ENCODE measurements at places on chromosomes 5 and 9.

- no peak for DNase-seq
Observed at GRCh38 chr9:15612962-15613361, 60.1 kb downstream of the CCDC171 start.

DNA sequence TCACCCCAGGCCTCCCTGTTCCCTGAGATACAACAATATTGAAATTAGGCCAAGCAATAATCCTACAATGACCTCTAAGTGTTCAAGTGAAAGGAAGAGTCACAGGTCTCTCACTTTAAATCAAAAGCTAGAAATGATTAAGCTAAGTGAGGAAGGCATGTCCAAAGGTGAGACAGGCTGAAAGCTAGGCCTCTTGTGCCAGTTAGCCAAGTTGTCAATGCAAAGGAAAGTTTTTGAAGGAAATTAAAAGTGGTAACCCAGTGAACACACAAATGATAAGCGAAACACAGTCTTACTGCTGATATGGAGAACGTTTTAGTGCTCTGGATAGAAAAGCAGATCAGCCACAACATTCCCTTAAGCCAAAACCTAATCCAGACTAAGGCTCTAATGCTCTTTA lies 39.8 kb downstream of the PTAR1 start:
- no peak for DNase-seq

- DNase-seq, result no peak
Observed at GRCh38 chr5:56772767-56773166, 42.6 kb upstream of the MAP3K1 start.

DNA sequence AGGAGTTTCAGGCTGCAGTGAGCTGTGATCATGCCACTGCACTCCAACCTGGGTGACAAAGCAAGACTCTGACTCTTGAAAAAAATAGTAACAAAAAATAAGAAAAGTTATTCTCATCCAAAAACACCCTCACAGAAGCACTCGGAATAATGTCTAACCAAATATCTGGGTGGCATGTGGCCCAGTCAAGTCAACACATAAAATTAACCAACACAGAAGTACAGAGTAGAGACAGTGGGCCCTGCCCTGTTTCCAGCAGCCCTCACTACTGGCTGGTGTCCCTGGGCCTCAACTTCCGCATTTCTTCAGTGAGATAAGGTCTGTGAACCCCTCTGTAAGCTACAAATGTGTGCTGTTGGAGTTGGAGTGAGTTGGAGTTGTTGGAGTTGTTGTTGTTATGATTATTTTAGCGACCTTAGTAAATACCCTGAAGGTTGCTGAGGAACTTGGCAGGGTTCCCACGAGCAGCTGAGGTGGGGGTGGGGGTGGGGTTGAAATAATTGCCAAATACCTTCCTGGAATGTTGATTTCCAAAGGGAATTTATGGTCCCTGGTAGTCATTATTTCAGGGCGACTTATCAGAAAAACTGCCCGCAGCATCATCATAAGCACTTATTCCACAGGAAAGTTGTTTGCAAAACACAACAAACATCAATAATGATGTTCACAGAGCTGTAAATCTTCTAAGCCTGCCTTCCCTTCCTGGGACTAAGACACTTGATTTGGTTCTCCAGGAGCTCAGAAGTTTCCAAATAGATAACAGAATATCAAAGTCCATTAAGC lies 30.2 kb downstream of the C5orf15 start:
- DNase-seq, result no peak

- no peak for DNase-seq
Observed at GRCh38 chr5:138947780-138948179, 72.6 kb upstream of the LRRTM2 start.

DNA sequence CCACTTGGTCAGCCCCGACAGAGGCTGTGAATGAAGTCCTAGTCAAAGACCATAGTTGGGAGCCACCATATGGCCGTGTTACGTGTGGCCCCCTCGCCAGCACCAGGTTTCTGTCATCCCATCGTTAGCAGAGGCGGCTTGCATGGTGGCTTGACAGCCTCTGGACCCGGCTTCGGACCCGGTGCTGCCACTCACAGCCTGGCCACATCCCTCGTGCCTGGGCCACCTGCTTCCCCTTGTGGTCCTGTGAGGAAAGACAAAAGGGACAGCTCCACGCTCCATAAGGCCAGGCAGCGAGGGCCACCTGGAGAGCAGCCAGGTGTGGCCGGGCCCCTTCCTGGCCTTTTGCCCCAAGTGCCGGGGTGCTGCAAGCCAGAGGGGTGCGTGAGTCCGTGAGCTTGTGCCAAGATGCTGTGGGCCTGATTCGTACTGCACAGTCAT lies 6.2 kb downstream of the NKD2 start:
- no peak for DNase-seq

- DNase-seq, result no peak
Observed at GRCh38 chr9:96148634-96149532, 153.1 kb downstream of the HSD17B3 start.

GRCh38 chr9:4760122-4760521 lies 19.1 kb upstream of the AK3 start:
- DNase-seq, result no peak

DNA sequence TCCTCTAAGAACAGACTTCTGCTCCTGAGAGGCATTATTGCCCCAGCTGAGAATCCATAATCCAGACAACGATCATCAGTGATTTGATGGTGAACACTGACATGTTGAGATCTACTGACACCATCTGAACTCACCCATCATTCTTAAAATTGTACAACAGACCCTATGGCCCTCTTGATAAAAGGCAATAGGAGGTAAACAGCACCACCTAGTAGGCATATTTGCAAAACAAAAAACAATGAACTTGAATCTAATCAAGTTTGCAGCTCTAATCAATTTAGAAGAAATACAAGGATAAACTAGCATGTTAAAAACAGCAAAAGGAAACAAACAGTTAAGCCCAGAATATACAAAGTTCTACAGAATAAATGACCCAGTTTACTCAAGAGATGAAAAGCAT lies 89.6 kb downstream of the SFXN1 start:
- no peak for DNase-seq

DNA sequence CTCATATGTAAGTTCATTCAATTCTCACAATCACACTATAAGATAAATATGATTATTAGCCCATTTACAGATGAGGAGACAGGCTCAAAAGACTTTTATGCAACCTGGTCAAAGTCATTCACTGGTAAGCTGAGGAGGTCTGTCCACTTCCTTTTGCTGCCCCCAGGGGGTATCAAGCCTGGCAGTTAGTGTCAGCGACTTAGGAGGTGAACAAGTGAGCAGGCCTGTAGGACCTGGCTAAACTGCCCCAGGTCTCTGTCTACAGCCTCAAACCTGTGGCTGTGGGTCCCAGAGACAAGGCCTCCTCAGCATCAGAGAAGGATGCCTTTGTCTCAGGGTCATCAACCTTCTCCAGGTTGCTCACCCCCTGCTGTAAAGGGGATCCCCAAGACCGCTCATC lies 10.4 kb downstream of the TGFBI start:
- DNase-seq, result no peak

DNA sequence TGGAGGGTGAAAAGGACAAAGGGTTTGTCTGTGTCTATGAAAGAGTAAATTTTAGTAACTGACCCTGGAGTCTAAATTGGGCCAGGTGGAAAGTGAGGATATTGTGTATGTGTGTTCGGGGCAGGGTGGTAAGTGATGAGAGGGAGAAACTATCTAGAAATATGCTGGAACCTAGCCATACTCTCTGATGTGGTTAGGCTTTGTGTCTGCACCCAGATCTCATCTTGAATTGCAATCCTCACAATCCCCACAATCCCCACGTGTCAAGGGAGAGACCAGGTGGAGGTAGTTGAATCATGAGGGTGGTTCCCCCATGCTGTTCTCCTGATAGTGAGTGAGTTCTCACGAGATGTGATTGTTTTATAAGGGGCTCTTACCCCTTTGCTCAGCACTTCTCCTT lies 60.6 kb downstream of the COMMD10 start:
- DNase-seq, result no peak

GRCh38 chr9:136588663-136589464 lies 43.0 kb upstream of the NOTCH1 start:
- DNase-seq, result no peak

GRCh38 chr5:116157902-116158301 lies 73.1 kb downstream of the COMMD10 start:
- no peak for DNase-seq

- DNase-seq, result no peak
Observed at GRCh38 chr5:86686046-86686445, 68.3 kb downstream of the COX7C start.

- no peak for DNase-seq
Observed at GRCh38 chr5:150605546-150605945, 34.9 kb upstream of the SYNPO start.

- no peak for DNase-seq
Observed at GRCh38 chr9:2879803-2880202, 35.9 kb upstream of the PUM3 start.

DNA sequence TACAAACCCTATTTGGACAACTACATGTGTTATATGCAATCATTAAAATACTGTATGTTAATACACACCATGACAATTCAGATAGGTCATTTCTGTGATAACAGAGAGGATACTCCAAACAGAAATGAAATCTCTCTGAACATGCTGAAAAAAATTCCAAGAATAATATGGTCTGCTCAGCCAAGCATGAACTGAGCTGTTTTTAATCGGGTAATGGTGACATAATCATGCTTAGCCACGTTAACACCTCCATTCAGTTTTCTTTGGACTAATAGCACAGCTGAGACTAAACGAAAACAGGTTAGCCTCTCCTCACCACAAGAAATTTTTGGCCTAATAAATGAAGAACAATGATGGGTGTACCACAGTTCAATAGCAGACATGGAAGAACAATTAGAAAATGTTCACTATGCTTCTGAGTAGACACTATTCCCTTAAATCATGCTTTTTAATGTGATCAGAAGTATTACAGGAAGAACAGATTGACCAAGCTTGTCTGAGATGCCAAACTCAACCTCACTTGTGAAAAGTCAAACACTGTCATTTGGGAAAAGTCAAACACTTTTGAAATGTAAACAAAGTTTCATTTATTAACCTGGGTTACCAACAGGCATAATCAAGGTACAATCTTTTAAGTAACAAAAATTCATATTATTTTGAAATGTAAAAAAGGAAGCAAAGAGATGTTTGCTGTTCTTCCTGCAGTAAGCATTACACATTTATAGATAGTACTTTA lies 19.4 kb downstream of the RAB14 start:
- DNase-seq, result no peak

DNA sequence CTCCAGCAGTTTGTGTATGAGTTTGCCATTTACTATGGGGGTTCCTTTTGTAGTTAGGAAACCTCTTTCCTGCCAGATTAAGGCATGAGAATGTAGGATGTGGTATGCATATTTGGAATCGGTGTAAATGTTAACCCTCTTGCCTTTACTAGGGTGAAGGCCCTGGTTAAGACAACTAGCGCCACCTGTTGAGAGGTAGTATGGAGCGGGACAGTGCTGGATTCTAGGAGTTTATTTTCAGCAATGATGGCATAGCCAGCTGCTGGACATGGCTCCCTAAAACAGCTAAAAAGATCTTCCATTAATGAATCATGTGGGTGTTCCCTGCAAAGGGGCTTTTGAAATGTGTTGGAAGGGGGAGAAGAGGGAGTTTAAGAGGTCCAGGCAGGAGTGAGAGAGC lies 30.7 kb upstream of the GPX3 start:
- no peak for DNase-seq

GRCh38 chr9:112338561-112338960 lies 5.1 kb upstream of the PTBP3 start:
- no peak for DNase-seq

GRCh38 chr5:178123094-178123965 lies 7.5 kb upstream of the RMND5B start:
- no peak for DNase-seq

GRCh38 chr9:79812099-79812498 lies 240.3 kb downstream of the TLE4 start:
- no peak for DNase-seq

- DNase-seq, result no peak
Observed at GRCh38 chr5:161847941-161848391, at the start of gene GABRA1. Gene GABRA1, plus strand, starts transcription at chr5:161848120. Its CDS starts 2,691 bp downstream, at chr5:161850811.

- DNase-seq, result no peak
Observed at GRCh38 chr5:36200513-36200912, 41.2 kb downstream of the NADK2 start.

- no peak for DNase-seq
Observed at GRCh38 chr9:105117234-105117633, 127.2 kb upstream of the SLC44A1 start.

- DNase-seq, result no peak
Observed at GRCh38 chr5:147063943-147064342, 170.9 kb upstream of the STK32A start.

DNA sequence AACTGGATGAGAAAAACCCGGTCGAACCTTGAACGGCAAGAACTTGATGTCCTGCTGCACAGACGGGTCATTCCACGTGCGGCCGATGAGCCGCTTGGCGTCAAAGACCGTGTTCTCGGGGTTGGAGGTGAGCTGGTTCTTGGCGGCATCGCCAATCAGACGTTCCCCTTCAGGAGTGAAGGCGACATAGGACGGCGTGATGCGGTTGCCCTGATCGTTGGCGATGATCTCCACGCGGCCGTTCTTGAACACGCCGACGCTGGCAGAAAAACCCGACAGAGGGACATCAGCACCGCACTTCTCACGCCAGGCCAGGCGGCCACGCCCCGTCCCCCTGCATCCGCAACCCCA lies 519 bp downstream of the HSPA5 start:
- DNase-seq, result no peak

DNA sequence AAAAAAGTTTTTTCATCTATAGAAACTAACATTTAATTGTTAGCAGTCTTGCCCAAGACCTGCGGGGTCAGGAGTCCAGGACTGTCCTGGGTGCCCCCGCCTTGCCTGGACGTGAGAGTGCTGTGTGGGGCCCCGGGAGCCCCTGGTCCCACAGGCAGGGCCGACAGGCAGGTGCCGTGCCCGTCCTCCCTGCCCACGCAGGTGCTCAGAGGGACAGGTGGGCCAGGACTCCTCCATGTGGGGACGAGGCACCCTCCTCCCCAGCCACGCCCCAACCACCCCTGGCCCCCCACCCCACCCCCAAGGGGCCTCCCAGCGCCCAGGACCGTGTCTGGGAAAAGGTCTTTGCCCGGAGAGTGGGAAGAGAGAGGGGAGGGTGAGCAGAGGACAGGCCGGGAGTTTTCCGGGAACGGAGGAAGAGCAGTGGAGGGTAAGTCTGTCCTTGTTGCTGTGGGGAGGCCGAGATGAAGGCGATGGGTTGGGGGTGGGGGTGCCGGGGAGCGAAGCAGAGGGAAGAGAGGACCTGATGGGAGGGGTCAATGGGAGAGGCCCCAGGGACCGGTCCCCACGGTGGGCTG lies 2.7 kb upstream of the LCN12 start:
- DNase-seq, result no peak

GRCh38 chr5:91219091-91219802 lies 163.9 kb downstream of the ARRDC3 start:
- DNase-seq, result no peak

DNA sequence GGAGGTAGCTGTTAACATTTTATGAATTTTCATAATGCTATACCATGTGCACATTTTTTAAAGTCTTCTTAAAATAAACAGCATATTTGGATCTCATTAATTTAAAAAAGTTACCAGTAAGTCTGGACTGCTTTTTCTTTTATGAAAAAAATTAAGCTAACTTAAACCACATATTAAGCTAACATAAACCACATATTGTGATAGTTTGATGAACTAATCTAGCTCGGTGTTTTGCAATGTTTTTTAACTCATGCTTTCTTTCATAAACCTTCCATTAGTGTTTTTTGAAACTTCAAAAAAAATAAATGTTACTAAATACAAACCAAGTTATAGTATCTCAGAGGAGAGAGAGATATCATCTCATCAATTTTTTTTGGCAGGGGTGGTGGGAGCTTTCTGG lies 26.5 kb downstream of the POLK start:
- DNase-seq, result no peak
